ENCODE measurements at places on chromosomes 6 and 20.

- no peak for DNase-seq
Measured at GRCh38 chr20:44072384-44072783, 114.6 kb downstream of the JPH2 start.

GRCh38 chr6:28651161-28651560 lies 125.5 kb downstream of the GPX5 start:
- no peak for DNase-seq

GRCh38 chr20:11329271-11329670 lies 588.4 kb upstream of the BTBD3 start:
- no peak for DNase-seq

GRCh38 chr20:17358854-17359253 lies 132.0 kb downstream of the PCSK2 start:
- no peak for DNase-seq

GRCh38 chr6:30689985-30690384 lies 799 bp downstream of the NRM start:
- no peak for DNase-seq

DNA sequence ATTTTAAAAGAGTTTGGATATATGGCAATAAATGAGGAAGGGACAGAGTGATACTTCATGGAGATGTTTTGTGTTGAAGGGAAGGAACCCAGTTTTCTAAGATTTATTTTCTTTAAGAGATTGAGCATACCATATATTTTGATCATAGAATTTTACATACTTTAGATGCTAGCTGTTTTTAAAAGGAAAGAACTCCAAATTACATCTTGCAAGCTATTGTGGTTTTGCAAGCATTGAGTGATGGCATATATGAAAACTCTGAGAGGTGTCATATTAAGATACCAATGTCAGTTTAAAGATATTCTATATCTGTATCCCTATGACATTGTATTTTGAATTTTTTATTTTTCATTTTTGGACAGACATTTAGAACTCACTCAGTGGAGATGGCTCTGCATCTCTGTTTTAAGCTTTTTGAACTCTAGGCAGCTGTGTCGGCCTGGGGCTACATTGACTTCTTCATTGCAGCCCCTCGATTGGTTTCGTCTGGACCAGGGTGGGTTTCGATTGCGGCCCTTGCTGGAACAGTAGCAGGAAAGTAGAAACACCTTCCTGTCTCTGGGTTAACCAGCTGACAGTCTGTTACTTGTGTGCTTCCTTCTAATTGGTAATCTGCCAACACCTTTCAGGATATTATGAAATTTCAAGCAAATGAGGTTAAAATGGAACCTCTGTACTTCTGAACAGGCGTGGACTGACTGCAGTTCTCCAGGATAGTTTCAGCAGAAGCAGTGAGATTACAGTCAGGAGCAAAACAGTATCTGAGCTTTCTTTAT lies 14.0 kb downstream of the IGF2R start:
- DNase-seq, result peak; percentile 23

DNA sequence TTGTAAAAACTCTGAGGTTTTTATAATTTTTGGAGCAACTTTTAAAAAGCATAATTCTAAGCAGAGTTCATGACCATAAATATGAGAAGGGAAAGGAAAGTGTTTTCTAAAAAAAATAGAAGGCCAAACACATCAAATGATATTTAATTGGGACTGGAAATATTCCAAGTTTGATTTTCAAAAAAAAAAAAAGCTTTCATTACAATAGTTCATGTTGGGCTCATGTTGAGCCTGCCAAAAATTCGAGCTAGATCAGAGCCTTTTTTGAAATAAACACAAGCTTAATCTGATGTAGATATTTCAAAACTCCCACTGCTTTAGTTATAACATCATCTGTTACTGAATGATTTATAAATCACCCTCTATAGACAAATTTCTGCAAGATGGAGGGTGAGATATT lies 163.4 kb upstream of the DEFB112 start:
- no peak for DNase-seq

DNA sequence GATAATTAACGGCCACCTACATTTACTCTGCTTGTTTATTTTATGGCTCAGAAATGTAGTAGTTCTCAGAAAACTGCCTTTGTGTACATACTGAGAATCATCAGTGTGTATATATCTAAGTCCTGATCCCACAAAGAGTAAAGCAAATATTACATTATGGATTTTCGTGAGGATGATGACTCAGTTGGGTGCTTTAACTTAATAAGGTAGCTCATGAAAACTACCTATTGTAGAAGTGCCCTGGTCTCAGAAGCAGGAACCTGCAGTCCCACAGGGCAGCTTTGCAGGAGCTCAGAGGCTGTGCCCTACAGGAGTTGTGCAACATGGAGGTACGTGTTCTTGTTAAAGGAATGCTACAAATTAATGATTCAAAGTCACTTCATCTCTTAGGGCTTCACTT lies 108.2 kb downstream of the PLG start:
- DNase-seq, result no peak

- DNase-seq, result no peak
Measured at GRCh38 chr6:111657146-111657545, 51.5 kb upstream of the TRAF3IP2 start.

DNA sequence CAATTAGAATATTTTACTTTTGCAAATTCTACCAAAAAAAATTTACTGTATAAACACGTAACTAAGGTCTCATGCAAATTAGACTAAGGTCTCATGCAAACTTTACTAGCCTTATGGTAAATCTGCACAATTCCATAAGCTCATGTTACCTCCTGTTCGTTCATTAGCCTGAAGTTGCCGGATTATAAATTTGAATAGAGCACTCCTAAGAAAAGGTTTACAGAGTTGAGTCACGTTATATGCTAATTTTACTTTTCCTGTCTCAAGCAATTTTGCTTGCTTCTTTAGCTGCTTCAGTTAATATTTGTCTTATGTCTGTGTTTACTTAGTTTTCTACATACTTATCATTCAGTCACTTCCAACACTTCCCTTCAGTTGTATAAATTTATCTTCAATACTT lies 1434.0 kb upstream of the EYS start:
- DNase-seq, result no peak

DNA sequence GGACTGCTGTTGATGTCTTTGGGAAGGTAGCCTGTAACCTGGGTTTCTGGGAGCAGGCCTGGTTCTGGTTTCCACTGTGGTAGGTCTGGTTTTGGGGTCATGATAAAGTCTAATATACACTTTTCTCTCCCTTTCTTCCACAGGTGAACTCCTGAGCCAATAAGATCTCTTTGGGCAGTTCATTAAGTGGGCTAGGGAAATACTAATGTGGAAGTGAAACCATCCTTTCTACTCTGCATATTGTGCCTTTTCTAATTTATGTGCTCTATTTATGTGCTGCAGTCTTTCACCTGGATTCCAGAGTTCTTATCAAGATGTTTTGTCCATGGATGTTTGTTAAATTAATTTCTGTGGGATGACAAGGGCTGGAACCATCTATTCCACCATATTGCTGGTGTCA lies 165.7 kb upstream of the PTPRK start:
- no peak for DNase-seq

GRCh38 chr20:43744151-43744611 lies 17.4 kb upstream of the GTSF1L start:
- no peak for DNase-seq

GRCh38 chr6:145368075-145368474 lies 367.2 kb downstream of the EPM2A start:
- no peak for DNase-seq

GRCh38 chr6:94372229-94372628 lies 952.9 kb upstream of the EPHA7 start:
- DNase-seq, result no peak

- DNase-seq, result no peak
Measured at GRCh38 chr20:61749406-61750075, 316.1 kb downstream of the TAF4 start.

DNA sequence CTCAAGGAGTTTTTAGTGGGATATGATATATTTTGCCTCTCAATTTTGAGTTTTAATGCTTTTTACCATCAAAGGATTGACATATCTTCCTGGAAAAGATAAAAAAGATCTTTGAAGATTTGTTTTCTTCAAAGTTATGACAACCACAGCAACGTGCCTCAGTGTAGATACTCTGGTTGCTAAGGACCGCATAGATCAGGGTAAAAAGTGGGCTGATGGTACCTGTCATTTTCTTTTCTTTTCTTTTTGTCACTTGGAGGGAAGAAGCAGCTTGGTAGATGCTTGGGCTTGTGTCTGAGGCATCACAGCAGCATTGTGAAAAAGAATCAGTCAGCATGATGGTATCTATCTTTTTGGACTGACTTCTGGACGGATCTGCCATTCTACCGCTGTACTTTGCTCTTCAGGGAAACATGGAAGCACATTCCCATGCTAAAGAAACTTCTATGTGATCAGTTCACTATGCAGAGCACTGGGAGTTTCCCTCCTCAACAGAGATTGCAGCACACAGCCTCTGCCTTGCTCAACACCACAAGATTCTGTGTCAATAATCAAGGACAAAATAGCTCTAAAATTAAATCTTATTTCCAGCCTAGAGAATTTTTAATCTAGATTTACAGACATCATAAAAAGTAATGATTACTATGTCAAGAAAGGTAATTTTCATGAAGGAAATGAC lies 54.8 kb upstream of the SGK1 start:
- peak; percentile 46 for DNase-seq

GRCh38 chr6:168504366-168504765 lies 63.4 kb downstream of the SMOC2 start:
- no peak for DNase-seq

Measured in central memory CD4-positive, alpha-beta T cell (primary cell).